Osteocyte (in vitro differentiated cells): ENCODE measurements at places on chromosomes 6 and 20. TPM values are rescaled to one million over a fixed set of nuclear protein-coding genes. Genes with fewer than 3 reads are reported as not detected.

- H3K4me3 ChIP-seq: no peak overlapping the region
- H3K27ac ChIP-seq: no peak overlapping the region
- H3K4me1 ChIP-seq: no peaks in the 10 kb centered on the region
- H3K36me3 ChIP-seq: peaks cover 26% of the 10 kb centered on the region
- H3K27me3 ChIP-seq: no peaks in the 10 kb centered on the region
These were observed 39.2 kb upstream of the TPD52L1 start for GRCh38 chr6:125114248-125114858.

GRCh38 chr6:151962246-151962846, 154.9 kb downstream of the ESR1 start:
- no peak for DNase-seq
- no peaks in the 10 kb centered on the region for H3K36me3 ChIP-seq
- no peak overlapping the region for H3K4me3 ChIP-seq
- no peak overlapping the region for H3K27ac ChIP-seq
- H3K27me3 ChIP-seq: peaks cover 2% of the 10 kb centered on the region

The GPR6 gene
- not detected in 2 replicates for total RNA-seq

The STMN3 gene
- total RNA-seq: 32.0 and 33.2 TPM in 2 replicates

The FAM83C gene
- not detected in 2 replicates for total RNA-seq
